ENCODE measurements at places on chromosomes 6 and 20.

DNA sequence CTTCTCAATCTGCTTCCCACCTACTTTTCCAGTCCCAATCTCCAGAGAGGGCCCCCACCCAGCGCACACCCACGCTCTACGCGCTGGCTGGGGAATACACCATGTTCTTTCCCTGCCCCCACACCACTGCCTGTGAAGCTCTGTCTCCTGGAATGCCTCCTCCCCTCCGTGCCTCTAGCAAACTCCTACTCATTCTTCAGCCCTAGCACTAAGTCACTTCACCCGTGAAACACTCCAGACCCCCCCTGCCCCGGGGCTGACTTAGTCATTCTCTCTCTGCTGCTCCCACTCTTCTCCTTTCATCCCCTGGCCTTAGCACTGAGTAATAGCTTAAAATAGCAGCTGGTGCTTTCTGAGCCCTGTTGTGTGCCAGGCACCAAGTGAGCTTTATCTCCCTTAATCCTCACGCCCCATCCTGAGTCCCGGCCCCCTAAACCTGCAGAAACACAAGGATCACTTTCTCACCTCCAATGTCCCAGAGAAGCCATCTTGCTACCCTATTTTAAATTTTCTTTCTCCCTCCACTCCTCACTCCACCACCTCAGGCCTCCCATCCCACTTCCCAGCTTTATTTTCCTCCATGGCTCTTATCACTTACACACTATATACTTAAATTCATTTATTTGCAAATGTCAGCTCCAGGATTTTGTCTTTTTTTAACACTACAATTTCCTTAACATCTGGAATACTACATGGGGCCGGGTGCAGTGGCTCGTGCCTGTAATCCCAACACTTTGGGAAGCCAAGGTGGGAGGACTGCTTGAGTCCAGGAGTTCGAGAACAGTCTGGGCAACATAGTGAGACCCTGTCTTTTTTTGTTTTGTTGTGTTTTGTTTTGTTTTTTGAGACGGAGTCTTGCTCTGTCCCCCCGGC is 6.3 kb upstream of the PARD6B start:
- no peak for DNase-seq

GRCh38 chr20:23118144-23118543 is 32.0 kb upstream of the CD93 start:
- no peak for DNase-seq

- DNase-seq, result no peak
Measured at GRCh38 chr6:158184608-158185007, 16.5 kb downstream of the GTF2H5 start.

DNA sequence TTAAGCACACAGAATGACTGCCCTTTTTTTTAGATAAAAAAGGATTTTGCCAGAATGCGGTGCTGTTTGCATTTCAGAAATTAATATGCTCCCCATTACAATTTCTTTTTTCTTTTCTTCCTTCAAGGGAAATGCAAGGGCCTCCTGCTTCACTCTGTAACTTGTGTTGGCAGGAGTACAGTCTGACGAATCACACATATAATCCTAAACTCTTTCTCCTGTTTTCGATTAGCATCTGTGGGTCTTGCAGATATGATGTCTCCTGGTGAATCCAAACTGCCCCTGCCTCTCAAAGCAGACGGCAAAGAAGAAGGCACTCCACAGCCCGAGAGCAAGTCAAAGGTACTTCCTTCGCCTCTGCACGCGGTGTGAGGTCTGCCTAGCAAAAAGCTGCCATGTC is 149.5 kb downstream of the TMEM242 start:
- DNase-seq, result no peak

GRCh38 chr6:53944543-53944942 is 149.7 kb downstream of the LRRC1 start:
- no peak for DNase-seq
